ENCODE measurements at places on chromosomes 1 and 21.

GRCh38 chr1:57036641-57037579, 71.1 kb upstream of the C8B start:
- no peak for DNase-seq

GRCh38 chr1:147762233-147763024, 2.0 kb upstream of the GJA5 start:
- no peak for DNase-seq

GRCh38 chr1:44650159-44650831, 24.0 kb downstream of the TMEM53 start:
- DNase-seq, result no peak

- DNase-seq, result no peak
Measured at GRCh38 chr1:206796981-206797402, 24.7 kb upstream of the IL10 start.

DNA sequence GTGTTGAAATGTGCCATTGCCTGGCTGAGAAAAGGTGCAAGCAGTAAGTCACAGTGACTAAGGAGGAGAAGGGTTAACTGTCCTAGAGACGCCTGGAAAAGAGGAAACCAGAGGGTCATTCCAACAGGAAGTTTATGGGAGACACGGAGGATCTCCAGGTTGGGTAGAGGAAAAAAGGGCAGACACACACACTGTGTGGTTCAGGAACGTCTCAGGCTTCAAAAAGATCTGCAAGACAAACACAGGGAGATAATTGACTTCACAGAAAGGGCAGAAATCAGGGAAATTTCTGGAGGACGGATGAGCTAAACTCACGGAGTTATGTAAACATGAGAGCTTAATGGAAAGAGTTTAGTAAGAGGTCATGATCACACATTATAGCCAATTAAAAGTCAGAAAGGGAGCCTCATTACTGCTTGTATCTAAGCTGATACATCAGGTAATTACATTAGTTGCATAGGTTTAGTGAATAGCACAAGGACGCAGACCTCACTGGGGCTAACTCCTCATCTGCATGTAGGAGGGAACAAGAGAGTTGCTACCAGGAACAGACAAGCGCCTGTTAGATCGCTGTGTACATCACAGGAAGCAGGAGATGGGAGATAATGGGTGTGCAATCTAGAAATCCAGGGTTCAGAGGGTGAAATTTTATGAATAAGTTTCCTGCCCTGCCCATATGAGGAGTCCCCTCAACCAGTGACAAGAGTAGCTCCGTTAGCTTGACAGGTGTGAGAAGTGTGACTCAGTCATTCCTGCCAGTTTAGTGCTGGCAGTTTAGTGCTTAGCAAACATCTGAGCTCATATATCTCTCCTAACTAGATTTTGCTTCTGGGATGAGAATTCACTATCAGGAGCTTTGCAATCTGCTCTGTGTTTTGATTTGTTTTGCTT, 96.6 kb upstream of the TNR start:
- DNase-seq, result no peak

GRCh38 chr1:225460737-225461532, 33.1 kb upstream of the LBR start:
- DNase-seq, result no peak

DNA sequence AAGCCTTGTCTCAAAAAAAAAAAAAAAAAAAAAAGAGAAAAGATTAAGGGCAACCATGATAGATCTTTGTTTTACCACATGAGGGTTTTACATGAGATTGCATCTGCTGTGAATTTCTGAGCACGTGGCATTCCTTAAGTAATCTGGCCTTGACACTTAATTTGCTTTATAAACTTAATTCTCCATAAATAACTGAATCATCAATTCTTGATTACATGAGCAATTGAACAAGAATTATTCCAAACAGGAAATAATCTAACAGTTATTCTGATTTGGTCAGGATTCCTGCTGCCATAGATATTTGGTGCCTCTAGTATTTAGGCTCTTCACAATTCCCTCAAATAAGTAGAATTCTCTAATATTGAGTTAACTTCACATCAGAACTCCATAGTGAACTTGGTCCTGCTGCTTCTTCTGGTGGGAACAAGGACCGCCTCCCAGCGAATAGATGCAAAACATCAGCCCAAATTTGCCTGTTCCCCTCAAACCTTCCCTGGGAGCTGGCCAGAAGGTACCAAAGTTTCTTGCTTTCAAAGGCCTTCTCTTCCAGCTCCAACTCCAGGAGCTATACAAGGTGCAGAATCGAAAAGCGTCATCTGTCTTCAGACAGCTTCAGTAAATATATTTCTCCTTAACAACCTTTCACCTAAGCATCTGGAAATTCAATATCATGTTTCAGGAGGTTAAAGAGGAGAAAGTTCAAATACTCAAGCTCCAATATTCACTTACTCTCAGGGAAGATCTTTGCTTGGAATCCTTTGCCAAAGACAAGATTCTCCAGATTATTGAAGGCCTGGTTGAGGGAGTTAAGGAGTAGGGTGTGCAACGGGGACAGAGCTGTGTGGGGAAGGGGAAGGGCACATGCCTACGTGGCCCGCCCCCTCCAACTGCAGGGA, 1.0 kb downstream of the KRTCAP2 start:
- no peak for DNase-seq
